ENCODE measurements at places on chromosomes 7 and 10.

DNA sequence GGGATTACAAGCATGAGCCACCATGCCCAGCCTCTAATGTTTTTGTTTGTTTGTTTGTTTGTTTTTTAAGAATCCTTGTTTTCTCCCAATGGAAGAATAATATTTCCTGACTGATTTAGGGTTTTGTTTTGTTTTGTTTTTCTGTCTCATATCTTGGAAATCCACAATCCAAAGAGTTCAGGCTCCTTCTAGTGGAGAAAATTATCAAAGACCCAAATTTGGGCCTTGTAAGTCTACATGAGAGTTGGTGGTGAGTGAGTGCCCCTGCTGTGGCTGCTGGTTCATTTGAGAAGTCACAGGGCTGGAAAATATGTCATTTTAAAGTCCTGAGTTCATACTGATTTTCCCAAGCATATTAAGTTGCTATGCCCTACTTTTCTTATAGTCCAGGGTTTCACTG, 33.5 kb upstream of the KLHL7 start:
- no peak for DNase-seq

GRCh38 chr7:36155811-36156361, 2.8 kb downstream of the EEPD1 start:
- peak; percentile 10 for DNase-seq

- DNase-seq = no peak
These were observed 1288.5 kb downstream of the GATA3 start for GRCh38 chr10:9342885-9343570.

GRCh38 chr7:135185471-135186260, 15.2 kb upstream of the CYREN start:
- DNase-seq = no peak

DNA sequence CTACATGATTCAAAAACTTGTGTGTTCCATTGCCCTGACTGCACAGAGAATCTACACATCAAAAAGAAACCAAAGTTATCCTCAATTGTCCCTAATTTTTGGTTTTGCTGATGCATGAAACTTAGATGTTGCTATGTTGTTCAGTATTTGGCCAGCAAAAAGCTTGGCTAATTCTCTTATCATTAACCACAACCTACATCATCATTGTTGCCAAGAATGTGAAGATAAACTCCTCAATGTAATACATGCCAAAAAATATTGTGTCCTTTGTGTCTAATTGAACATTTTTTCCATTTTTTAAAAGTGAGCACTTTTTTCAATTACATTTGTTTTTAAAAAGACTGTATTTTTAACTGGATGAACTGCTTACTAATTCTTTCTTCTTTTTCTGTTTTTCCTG, 268.0 kb upstream of the SEMA3D start:
- DNase-seq = no peak

Data from effector memory CD8-positive, alpha-beta T cell (primary cell).